SK-N-SH (cell line): ENCODE measurements at places on chromosomes 4 and X. TPM values are rescaled to one million over a fixed set of nuclear protein-coding genes. Genes with fewer than 3 reads are reported as not detected.

- DNase-seq = no peak
These were observed 66.8 kb downstream of the NSD2 start for GRCh38 chr4:1938027-1938426.

F9 gene
- not detected in 2 replicates for polyA plus RNA-seq

GRCh38 chrX:78624962-78625909 lies 33.9 kb downstream of the RTL3 start:
- no peak for DNase-seq

FBXW7 gene
- polyA plus RNA-seq = 7.7 and 11.4 TPM in 2 replicates

GRCh38 chr4:178344096-178344495 lies 901.9 kb upstream of the AGA start:
- no peak for DNase-seq

HSFX2 gene
- polyA plus RNA-seq = 0.06 and 0.07 TPM in 2 replicates

GRCh38 chr4:139083607-139083955 lies 68.0 kb downstream of the NOCT start:
- DNase-seq = peak; percentile 71

DNA sequence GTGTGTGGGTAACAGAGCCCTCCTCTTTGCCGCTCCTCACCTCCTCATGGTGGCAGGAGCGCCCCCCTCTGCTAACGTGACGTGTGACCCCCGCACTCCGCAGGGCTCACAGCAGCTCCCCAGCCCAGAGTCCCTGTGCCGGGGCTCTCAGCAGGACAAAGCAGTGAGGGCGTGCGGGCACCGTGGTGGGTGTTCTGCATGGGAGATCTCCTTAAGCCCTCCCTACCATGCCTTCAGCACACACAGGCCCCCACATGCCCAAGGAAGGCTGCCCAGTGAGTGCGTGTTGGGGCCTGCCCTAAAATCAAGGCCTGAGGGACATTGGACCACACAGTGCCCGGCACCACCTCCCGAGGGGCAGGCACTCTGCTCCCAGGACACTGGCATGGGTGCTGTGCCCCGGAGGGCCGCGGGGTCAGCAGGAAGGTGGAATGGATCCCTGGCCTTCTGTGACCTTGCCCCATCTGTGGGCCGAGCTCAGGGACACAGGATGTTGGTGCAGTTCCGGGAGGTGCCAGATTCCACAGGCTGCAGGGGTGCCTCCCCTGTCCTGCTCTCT lies 10.1 kb downstream of the PSAPL1 start:
- DNase-seq = peak; percentile 22

GPC3 gene
- 0.86 and 1.4 TPM in 2 replicates for polyA plus RNA-seq
